ENCODE measurements at places on chromosomes 4 and X.

DNA sequence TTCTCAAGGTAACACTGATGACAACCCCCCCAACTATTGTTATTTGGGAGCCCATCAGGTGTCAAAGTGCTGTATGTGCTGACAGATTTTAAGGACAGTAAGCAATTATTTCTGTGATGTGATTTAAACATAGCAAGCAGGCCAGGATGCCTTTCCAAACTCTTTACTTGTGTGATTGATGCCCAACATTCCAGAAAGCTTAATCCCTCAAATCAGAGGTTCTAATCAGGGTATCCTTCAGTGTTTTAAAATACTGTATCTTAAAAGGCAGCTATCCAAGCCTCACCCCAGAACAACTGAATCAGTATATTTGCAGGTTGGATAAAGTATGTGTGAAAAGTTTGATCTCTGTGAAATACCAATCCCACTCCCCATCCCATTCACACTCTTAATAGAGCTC, 119.7 kb downstream of the GASK1B start:
- no peak for DNase-seq

DNA sequence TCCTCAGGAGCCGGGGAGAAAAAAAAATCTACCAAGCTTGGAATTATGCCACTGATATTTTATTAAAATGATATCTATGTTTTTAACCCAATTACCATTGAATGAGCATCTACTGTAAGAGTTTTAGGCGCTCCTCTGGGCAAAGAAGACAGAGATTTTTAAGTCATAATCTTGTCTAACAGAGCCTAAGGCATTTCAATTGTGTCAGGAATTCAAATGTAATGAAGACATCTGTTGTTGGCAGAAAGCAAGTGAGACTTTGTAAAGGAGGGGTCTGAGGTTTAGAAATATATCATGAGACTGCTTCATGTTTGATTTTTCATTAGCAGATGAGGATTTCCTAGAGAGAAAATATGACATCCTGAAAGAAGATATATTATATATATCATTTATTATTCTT, 1158.1 kb downstream of the FSTL5 start:
- DNase-seq = no peak

- no peak for DNase-seq
These were observed 7.9 kb downstream of the SPARCL1 start for GRCh38 chr4:87521319-87521718.

- no peak for DNase-seq
These were observed 47.5 kb downstream of the ATG4A start for GRCh38 chrX:108138814-108139702.

DNA sequence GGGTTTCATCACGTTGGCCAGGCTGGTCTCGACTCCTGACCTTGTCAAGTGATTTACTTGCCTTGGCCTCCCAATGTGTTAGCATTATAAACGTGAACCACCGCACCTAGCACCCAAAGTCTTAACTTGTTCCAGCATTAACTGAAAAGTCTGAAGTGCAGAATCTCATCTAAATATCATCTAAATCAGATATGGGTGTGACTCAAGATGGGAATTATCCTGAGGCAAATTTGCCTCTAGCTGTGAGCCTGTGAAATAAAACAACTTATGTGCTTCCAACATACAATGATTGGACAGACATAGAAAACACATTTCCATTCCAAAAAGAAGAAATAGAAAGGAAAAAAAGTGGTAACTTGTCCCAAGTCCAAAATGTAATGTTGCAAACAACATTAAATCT, 641.1 kb upstream of the ATOH1 start:
- DNase-seq = no peak

- DNase-seq = no peak
These were observed 46.5 kb downstream of the SNX25 start for GRCh38 chr4:185255868-185256267.

- DNase-seq = no peak
These were observed 522.5 kb downstream of the IQCM start for GRCh38 chr4:149293046-149293649.

Data from stimulated activated CD8-positive, alpha-beta memory T cell treated with anti-CD3 and anti-CD28 coated beads, Interleukin-4, amount 100 ng/mL, for 1 hour (primary cell).